Iris pigment epithelial cell (primary cell): ENCODE measurements at places on chromosomes 5 and 9.

DNA sequence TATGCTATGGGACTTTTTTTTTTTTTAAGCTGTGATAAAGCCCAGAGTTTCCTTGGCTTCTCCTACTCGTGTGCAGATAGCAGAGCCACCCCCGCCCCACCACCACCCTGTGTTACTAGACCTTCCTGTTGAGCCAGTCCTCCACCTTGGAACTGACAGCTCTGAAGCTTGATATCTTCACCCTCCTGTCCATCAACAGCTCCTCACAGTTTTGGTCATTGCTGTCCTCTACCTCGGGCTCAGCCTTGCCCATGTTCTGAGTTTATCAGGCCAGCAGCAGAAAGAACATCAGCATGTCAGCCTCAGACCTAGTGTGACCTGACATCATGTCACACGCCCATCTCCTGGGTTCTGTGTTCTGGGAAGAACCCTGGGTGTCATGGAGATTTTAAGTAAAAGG lies 167.1 kb upstream of the RAI14 start:
- no peak for DNase-seq

DNA sequence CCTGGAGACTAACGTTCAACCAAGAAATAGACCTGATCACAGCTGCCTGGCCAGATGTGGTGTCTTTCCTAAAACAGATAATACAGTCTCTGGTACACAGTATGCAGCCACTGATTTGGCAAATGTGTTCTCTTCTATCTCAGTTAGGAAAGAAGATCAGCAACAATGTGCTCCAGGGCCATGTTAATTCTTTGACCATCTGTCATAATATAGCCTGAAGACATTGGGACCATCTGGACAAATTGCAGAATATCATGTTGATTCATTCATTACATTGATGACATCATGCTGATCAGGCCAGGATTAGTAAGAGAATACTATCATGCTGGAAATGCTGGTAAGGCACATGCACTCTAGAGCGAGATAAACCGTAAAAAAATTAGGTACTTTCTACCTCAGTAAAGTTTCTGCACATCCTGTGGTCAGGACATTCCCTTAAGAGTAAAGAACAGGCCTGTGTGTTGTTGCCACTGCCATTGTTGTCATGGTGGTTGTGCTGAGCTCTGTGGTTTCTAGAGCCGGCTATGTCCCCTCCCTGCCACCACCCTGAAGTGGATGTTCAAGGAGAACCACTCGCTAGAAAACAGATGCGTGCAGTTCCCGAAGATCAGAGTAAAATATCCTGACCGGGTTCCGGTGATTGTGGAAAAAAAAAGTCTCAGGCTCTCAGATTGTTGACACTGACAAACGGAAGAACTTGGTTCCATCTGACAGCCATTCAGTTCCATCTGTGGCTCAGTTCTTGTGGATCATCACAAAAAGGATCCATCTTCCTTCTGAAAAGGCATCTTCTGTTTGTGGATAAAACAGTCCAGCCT lies 6.4 kb upstream of the JMY start:
- DNase-seq, result peak; percentile 36

GRCh38 chr9:83978992-83979811 lies 813 bp downstream of the HNRNPK start:
- DNase-seq, result peak; percentile 80

DNA sequence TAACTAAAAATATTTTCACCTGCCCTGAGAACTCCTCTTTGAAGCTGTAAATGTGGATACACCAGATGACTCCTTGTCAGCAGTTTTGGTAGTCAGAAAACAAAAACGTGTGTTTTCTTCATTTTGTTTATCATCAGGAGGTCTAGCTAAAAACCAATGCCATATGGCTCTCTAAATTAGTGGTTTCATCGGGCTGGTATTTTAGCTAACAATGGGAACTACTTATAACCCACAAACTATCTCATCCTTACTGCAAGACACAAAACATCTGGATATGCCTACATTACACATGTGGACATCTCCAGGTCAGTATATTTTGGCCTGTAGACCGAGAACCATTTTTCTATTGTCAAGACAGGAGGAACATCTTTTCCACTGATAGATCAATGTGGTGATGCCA lies 56.2 kb downstream of the GAS1 start:
- no peak for DNase-seq

GRCh38 chr9:76766126-76766525 lies 1.9 kb downstream of the PCA3 start:
- DNase-seq, result no peak

- no peak for DNase-seq
These were observed 2.7 kb upstream of the LHX2 start for GRCh38 chr9:124008694-124009530.

- no peak for DNase-seq
These were observed 499 bp downstream of the ALG2 start for GRCh38 chr9:99221266-99221620.

- DNase-seq, result no peak
These were observed 199.7 kb downstream of the TMC1 start for GRCh38 chr9:72721067-72721466.

DNA sequence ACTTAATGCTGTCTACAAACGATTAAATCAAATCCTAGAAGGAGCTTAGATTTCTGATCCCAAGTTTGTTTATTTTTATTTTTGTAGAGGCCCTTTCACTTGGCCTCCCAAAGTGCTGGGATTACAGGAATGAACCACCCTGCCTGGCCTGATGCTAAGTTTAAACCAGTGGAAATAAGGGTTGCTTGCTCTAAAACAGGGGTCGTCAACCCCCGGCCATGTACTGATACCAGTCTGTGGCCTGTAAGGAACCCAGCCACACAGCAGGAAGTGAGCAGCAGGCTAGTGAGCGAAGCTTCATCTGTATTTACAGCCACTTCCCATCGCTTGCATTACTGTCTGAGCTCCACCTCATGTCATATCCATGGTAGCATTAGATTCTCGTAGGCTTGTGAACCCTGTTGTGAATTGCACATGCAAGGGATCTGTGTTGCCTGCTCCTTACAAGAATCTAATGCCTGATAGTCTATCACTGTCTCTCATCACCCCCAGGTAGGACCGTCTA lies 11.4 kb downstream of the TTC1 start:
- peak; percentile 49 for DNase-seq

GRCh38 chr9:135606885-135607259 lies 32.5 kb downstream of the GLT6D1 start:
- no peak for DNase-seq

- DNase-seq, result peak; percentile 28
These were observed 20.4 kb downstream of the GOLPH3 start for GRCh38 chr5:32153723-32154122.

- DNase-seq, result no peak
These were observed 6.9 kb downstream of the RAB14 start for GRCh38 chr9:121194730-121195129.

DNA sequence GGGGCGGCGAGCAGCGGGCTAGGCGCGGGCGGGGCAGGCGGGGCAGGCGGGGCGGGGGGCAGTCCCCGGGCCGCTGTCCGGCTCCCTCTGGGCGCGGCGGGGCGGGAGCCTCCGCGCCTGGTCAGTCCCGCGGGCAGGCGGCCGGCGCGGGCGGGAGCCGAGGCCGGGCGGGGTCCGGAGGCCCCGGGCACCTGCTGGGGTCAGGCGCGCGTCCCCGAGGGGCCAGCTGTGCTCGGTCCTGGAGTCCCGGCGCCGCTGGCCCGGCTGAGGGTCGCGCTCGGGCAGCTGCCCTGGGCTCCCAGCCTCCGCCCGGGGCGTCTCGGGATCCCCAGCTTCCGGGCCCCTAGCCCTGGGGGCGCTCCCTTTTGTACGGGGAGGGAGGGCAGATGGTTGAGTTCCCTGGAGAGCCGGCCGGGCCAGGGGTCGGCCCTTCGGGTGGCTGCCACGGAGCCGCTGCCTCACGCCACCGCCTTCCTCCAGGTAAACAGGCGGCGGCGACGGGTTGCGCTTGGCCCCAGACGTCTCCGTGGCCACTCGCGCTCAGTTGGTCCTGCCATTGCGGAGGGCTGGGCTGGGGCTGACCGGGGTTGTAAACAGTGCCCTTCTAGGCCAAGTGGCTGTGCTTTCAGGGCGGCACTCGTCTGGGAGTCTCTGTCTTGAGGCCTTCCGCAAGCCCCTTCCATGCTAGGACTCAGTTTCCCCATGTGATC lies 473 bp downstream of the ZBTB34 start:
- peak; percentile 22 for DNase-seq

DNA sequence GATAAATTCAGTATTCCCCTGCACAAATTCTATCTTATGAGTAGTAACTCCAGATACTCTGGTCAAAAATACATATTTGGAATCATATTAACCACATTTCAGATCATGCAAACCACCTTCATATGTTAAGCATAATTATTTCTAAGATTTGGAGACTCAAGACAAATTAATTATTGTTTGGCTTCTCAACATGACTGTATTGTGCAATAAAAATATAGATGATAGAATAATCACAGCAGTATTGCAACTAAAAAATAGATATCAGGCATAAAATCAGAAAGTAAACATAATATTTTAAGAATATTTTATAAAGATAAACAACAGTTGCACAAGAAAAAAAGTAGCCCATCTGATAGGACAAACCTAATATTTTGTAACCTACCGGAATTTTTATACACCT lies 1767.6 kb upstream of the NUDT12 start:
- no peak for DNase-seq

DNA sequence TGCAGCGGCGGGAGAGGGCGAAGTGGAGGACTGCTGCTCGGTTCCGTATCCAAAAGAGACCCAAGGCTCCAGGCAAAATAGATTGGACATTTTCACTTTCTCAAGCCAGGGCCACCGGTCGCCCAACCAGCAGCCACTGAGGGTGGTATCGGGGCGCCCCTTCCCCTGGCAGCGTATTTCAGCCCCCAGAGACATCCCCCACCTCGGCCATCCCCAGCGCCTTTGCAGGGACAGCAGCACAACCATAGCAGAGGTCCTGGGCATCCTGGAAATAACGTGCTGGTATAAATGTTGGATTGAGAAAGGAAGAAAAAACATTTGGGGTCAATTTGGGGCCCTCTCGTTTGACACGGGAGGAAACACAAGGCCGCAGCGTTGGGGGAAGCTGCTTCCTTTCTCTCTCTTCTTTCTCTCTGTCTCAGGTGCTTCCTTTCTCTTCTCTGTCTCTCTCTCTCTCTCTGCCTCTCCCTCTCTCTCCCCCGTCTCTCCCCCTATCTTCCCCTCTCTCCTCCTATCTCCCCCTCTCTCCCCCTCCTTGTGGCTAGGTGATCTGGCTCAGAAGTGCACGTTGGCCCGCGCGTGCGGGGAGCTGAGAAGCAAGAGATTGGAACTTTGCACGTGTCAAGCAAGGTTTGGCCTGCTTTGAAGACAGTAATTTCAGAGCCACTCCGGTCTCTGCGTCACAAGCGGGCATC lies 624 bp upstream of the RETREG1 start:
- DNase-seq, result no peak

DNA sequence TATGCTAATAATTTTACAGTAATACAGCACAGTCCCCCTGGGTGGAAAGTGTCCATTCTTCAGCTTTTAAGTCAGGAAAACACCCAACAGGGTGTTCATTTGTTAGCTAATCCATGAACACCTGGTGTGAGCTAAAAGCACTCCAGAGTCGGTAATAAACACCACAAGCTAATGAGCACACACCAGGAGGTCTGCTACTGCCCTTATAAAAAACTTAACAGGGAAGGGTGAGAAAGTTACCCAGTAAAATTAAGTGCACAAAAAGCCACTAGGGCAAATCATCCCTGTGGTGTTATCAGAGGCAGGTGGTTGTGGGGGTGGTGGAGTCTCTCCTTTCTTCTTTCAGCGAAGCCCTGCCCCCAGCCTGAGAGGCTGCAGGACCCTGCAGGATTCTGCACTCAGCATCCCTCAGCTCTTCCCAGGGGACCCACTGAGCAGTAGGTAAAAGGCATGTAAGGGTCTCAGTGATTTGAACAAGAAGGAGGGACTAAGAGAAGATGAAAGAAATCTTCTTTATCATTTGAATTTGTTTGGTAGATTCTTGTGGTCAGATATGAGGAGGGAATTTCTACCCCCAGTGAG lies 14.4 kb downstream of the GDNF start:
- no peak for DNase-seq

DNA sequence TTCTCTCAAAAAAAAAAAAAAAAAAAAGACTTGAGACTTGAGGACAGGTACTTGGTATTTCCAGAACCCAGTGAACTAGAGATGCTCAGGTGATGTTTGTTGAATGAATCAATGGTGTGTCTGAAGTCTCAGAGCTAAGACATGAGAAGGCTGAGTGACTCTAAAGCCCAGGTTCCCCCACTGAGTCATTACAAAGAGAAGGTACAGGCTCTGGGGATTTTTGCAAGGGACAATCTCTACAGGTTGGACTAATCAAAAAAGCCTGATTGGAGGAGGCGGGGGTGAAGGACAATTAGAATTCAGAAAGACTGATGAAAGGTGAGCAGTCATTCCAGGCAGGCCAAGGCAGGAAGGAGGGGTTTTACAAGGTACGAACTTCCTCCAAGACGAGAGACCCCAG lies 8.2 kb upstream of the FABP6 start:
- DNase-seq, result no peak

DNA sequence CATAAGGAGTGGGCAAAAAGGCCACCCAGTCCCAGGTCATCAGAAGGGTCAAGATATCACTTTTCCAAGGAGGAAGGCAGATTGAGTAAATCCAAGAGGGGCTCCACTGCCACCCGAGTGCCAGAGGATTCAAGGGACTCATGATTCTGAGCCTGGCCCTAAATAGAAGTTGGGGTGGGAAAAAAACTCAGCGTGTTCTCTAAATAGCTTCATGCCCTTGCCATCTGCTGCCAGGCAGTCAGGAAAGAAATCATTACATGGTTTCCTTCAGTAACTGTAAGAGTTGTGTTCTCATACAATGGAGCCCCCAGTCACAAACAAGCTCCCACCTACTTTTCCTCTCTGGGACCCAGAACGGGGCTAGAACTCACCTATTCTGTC lies 37.2 kb downstream of the SAR1B start:
- DNase-seq, result no peak

- no peak for DNase-seq
These were observed 451.3 kb downstream of the NFIB start for GRCh38 chr9:13862654-13863053.

- peak; percentile 83 for DNase-seq
These were observed 33.0 kb upstream of the SLC1A3 start for GRCh38 chr5:36573438-36573837.

- no peak for DNase-seq
These were observed 999.6 kb upstream of the DMAC1 start for GRCh38 chr9:8799206-8799605.

GRCh38 chr9:137445930-137446431 lies 4.8 kb upstream of the ENTPD8 start:
- DNase-seq, result no peak

- DNase-seq, result no peak
These were observed 26.7 kb downstream of the CYFIP2 start for GRCh38 chr5:157292599-157292998.
